ENCODE measurements at places on chromosomes 3 and 15. TPM values are rescaled to one million over a fixed set of nuclear protein-coding genes. Genes with fewer than 3 reads are reported as not detected.
A peak's percentile ranks its signal among the peaks of the same experiment; 100 is the strongest.

Gene SST
- not detected for total RNA-seq

DNA sequence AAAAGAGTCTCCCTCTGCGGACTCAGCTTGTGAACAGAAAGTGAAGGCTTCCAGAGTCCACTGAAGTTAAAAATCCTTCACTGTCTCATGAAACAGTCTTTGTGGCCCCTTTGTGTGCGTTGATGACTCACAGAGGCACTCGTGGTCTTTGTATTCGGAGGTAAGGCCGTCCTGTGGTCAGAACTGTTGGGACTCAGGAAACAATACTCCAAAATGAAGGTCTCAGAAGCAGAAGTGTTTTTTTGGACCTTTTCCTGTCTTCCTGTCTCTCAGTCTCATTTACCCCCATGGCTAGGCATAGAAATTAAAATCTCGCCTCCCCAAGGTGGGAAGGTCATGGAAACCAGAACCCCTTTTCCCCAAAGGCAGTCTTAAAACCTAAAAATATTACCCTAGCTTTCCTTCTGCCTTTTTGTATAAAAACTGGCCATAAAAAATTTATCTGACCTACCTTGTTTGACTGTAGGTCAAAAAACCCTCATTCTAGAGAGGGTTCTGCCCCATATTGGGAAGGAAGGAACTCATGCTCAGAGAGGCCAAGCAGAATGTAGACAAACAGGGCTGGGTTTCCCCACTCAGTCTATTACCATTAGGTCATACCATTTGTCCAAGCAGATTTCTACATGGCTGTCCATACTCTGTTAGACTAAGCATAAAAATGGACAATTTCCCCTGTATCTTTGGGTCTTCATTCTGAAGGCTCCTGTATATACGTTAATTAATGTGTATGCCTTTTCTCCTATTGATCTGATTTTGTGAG is 19.1 kb upstream of the EPB42 start:
- DNase-seq, result no peak

DNA sequence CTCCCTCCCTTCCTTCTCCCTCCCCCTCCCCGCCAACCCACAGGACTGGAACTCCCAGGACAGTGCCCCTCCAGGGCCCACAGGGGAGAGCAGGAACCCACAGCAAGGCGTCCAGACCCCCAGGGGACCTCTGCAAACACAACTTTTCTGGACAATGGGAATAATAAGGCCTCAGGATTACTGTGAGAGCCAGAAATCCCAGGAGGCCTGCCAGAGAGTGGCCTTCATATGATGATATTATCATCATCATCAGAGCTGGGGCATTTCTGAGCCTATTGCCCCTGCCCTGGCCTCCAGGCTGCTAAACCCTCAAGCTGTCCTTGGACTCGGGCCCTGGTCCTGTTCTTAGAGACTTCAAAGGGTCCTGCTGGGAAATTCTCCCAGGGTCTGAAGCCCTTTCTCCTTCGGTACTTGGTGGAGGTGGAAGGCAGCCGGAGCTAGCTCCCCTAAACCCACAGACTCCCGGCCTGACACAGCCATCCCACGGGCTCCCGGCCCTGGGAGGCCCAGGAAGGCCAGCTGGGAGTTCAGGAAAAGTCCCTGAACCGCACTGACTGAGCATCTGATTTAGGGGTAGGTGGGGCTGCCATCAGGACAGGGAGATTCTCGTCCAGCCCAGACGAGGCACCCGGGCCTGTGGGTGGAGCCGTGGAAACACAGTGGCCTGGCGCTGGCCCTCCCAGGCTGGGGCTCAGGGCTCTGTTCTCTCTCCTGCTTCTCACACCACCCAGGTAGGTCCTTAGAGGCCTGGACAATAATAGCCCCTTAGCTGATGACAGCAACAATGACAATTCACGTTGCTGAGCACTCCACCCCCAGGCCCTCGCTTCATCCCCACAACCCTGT is 4.9 kb downstream of the CALML4 start:
- DNase-seq, result no peak

- DNase-seq, result no peak
Measured at GRCh38 chr15:26772154-26773066, at the start of gene GABRB3. Gene GABRB3, minus strand, starts transcription at chr15:26773066.

DNA sequence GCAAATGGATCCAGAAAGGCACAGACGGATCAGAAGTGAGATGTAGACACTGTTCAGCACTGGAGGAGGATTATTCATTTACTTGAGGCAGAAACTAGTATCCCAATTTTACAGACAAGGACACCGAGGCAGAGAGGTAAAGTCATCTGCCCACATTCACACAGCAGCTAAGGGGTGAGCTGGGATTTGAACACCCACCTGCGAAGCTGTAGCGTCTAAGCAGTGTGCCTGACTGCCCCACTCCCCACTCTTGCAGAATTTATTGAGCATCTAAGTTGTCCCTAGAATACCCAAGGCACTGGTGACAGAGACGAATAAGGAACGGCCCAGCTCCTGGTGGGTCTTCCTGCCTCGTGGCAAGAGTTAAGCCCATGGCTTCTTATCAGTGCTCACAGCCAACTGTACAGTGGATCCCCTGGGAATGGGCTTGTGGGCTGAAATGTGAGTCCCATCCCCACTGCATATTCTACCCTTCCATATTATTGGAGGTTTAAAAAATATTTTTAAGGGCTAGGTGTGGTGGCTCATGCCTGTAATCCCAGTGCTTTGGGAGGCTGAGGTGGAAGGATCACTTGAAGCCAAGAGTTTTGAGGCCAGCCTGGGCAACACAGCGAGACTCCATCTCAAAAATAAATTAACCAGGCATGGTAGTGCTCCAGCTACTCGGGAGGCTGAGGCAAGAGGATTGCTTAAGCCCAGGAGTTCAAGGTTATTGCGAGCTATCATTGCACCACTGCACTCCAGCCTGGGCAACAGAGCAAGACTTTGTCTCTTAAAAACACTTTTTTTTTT is 77.6 kb downstream of the IQSEC1 start:
- DNase-seq, result no peak

DNA sequence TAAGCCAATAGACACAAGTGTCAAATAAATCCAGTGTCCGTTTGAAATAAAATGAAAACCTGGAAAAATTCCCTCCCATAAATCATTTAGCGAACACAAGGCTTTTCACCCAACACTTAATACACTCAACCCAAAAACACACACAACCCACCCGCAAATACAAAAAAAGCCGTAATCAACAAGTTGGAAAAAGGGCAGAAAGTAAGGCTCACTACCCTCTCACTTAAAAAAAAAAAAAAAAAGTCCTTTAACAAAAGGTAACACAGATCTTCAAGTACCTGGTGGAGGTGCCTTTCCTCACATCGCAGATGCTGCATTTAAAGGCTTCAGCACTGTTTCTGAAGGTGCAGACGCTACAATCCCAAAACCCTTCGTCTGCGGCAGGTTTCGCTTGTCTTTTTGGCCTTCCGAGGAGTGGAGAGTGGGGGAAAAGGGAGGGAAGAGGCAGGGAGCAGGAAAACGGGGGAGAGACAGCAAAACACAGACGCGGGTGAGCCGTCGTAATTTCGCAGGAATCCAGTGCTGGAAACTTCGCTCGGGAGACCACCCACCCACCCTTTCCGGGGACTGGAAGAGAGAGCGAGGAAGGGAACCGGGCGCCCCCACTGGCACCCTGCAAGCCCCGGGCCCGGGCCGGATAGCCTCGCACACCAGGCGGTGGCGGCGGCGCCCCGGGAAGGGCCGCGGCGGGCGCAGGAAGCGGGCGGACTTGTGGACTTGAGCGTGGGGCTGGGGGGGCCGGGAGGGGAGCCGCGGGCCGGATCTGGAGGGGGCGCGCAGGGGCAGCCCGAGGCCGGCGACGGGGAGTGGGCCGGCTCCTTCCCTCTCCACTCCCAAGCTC is 401.8 kb downstream of the SHQ1 start:
- peak; percentile 38 for DNase-seq

DNA sequence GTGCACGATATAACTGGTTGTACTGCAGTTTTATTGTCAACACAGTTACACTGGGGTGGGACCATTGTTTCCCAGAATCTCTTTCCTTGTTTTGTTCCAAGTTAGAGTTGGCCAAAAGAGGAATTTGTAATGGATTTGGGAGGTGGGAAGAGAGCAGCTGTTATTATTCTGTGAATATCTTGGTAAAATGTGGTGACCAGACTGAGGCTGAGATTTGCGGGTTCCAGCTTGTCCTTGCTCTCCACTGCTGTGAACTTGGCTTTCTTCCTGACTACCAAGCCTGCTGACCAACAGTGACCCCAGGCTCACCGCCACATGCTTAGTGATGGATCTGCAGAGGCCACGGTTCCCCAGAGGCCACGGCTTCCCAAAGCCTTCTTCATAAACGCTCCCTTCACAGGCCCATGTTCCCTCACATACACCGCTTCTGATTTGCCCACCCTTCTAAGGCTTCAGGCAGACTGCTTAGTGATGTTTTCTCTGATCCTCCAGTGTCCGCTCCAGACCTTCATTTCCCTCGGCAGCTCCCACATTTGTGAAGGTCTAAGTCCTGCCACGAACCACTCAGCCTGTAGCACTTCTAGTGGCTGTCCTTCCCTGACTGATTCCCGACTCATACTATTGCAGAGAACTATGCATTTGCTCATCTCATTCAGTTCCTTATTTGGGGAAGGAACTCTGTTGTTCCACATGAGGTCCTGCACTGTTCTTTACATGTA is 525.5 kb upstream of the RGMA start:
- no peak for DNase-seq

- peak; percentile 42 for DNase-seq
Measured at GRCh38 chr3:136862617-136863322, 762 bp downstream of the NCK1 start.

All from activated CD4-positive, alpha-beta T cell treated with anti-CD3 and anti-CD28 coated beads, Interleukin-2, amount 10 ng/mL, durations not matched to agents 7 days and 5 days (primary cell).